ENCODE measurements at places on chromosomes 12 and 14.

GRCh38 chr14:61090432-61091216 is 109.6 kb downstream of the SLC38A6 start:
- DNase-seq: peak; percentile 80

DNA sequence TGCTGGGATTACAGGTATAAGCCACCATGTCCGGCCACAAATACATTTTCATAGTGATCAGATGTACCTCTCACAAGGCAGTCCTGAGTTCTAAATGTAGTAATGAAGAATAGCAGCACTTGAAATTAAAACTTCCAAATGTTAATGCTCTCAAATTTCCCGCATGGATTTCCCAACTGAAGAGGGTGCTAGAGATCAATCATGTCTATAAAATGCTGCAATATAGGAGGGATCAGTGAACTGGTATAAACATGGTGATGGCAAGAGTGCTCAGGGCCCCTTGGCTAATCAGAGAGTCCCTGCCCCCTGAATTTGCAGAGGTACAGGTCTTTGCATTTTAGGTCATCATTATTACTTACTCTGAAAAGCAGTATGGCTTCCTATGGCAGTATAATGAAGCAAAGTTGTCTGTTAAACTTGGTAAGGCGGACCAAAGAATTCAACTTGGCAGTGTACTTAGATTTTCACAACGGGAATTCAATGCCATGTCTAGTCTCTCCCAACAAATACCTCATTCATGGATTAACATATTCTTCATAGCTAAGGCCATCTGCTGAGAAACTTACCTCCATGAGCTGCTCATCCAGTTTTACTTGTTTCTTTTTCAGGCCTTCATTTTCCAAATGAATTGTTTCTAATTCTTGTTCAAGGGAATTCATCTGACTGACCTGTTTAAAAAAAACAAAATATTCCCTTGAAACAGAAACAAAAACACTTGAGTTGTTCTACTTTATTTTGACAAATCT is 67.0 kb upstream of the SAV1 start:
- DNase-seq: no peak

GRCh38 chr12:28024231-28024995 is 51.9 kb upstream of the PTHLH start:
- no peak for DNase-seq

DNA sequence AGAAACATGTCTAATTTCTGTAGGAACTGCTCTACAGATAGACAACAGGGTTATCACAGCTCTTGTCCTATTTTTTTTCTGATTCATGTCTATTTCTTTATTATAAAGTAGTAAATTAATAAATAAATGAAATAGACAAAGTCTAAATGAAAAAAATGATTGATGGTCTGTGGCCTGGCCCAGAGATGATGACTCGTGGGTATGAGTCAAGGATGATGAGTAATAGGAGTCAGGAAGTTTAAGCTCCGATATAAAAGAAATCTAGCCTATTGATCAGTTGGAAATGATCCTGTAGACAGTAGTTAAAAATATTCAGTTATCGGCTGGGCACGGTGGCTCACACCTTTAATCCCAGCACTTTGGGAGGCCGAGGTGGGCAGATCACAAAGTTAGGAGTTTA is 90.6 kb upstream of the RTL1 start:
- no peak for DNase-seq

DNA sequence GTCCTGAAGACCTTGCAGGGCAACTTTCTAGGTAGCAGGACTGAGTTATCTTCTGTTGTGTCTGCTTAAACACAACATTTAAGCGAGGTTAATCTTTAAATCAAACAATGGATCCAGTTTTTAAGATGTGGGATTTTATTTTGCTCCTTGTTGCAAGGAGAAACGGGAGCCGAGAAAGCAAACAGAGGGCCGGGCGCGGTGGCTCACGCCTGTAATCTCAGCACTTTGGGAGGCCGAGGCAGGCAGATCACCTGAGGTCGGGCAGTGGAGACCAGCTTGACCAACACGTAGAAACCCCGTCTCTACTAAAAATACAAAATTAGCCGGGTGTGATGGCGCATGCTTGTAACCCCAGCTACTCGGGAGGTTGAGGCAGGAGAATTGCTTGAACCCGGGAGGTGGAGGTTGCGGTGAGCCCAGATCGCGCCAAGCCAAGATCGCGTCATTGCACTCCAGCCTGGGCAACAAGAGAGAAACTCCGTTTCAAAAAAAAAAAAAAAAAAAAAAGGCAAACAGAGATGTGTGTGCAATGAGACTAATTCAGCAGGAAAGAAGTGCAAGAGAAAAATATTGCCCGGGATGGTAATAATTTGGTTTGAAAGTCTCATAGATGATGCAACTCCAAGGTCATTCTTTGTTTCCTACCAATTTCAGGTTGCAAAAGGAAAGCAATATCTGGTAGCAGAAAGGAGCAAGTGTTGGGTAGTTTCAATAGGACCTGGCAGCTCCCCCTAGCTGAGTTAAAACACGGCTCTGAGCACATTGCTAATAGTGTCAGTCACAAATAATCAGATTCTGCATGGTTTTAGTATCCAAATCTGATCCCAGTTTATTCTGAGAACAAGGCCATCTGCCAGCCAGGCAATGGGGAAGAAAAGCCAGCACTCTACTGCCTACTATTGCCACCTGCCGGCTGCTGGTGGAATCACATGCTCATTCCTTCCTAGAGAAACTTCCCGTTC is 141.4 kb downstream of the PPM1H start:
- DNase-seq: peak; percentile 98

- DNase-seq: no peak
Measured at GRCh38 chr14:53626761-53627160, 329.9 kb downstream of the BMP4 start.

DNA sequence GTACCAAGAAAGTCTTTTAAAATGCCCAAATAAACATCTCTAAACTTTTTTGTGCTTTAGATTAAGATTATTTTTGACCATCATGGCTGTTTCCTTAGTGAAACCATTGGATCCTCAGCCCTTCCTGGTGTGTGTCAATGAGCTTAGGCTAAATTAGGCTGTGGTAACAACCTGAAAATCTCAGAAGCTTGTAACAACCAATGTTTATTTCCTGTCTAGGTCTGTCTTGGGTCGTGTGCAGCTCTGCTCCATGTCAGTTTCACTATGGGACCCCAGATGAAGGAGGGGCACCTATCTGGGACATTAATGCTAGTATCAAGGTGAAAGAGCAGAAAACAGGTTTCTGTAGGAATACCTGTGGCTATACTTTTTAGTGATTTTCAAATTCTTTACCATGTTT is 49.9 kb downstream of the KCNMB4 start:
- DNase-seq: no peak

- no peak for DNase-seq
Measured at GRCh38 chr14:94935706-94936300, 165.9 kb upstream of the GSC start.

DNA sequence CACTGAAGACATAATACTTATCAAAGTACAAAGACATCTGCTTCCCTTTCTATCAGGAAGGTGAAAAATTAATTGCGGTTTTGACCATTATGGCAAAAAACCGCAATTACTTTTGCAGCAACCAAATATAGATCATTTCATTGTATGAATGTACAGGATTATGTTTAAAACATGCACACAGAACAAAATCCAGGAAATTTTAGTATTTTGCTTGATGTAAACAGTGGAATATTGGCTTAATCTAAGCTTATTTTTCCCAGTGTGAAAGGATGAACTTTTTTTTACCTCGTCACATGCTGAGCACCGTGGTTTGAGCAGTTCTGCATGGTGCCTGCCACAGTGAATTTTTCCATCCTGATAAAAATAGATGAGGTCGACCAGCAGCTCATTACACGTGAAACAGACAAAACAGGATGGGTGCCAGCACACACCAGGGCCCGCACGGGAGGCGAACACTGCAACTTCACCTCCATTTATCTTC is 121.2 kb downstream of the PRICKLE1 start:
- no peak for DNase-seq

- no peak for DNase-seq
Measured at GRCh38 chr12:79615596-79616560, 74.9 kb downstream of the PAWR start.
